ENCODE measurements at places on chromosomes 5 and 9. TPM values are rescaled to one million over a fixed set of nuclear protein-coding genes. Genes with fewer than 3 reads are reported as not detected.
A peak's percentile ranks its signal among the peaks of the same experiment; 100 is the strongest.

The SLC12A7 gene
- 40.0 TPM for polyA plus RNA-seq

The NREP gene
- polyA plus RNA-seq: 10.7 TPM

The TEX53 gene
- not detected for polyA plus RNA-seq

The CCL21 gene
- 12.1 TPM for polyA plus RNA-seq

The RASGEF1C gene
- 0.38 TPM for polyA plus RNA-seq

The PPP1R26 gene
- polyA plus RNA-seq: 12.9 TPM

The TICAM2 gene
- polyA plus RNA-seq: 1.4 TPM

The COL15A1 gene
- 7.0 TPM for polyA plus RNA-seq

The HTR4 gene
- polyA plus RNA-seq: not detected

DNA sequence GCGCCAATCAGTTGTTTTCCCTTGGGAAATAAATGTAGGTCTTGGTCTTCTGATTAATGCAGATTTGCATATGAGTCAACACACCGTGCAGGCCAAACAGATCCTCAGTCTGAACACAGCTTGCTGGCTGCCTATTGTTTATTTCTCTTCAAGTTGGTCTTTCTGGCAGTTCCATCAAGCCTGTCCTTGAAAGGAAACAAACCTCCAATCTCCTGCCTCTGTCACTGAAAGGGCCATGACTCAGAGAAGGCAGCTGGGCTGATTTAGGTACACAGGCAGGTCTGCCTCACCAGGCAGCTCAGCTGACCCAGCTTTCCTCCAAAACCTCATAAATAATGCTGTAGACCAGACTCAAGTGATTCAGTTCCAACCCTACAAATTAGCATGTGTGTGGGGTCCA is 175.9 kb downstream of the MAN2A1 start:
- no peak for DNase-seq
- H3K27me3 ChIP-seq: no peaks in the 10 kb centered on the region
- H3K4me1 ChIP-seq: no peaks in the 10 kb centered on the region
- H3K27ac ChIP-seq: peak overlapping the region; percentile 29
- H3K4me3 ChIP-seq: no peak overlapping the region
- no peaks in the 10 kb centered on the region for H3K36me3 ChIP-seq

- H3K27ac ChIP-seq: no peak overlapping the region
- no peaks in the 10 kb centered on the region for H3K36me3 ChIP-seq
- no peak overlapping the region for H3K4me3 ChIP-seq
- no peaks in the 10 kb centered on the region for H3K27me3 ChIP-seq
- no peak for DNase-seq
- no peaks in the 10 kb centered on the region for H3K4me1 ChIP-seq
These were observed 80.7 kb downstream of the NRG2 start for GRCh38 chr5:139962445-139962844.

DNA sequence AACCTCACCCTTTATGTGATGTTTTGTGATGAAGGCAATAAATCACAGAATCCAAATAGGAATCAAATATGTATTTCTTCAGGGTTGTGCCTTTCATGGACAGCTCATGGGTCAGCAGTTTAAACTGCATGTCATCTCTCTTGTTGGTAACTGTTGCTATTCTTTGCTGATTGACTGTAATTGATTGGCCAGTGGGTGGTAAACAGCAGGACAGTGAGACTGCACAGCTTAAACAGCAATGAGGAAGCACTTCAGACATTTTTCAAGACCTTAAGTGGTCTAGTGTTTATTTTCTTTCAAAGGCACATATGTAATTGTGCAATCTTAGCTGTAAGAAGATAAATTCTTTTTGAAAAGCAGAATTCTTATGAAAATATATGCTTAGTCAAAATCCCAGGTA is 260.5 kb downstream of the COX7C start:
- no peaks in the 10 kb centered on the region for H3K4me1 ChIP-seq
- no peaks in the 10 kb centered on the region for H3K36me3 ChIP-seq
- no peaks in the 10 kb centered on the region for H3K27me3 ChIP-seq
- no peak overlapping the region for H3K27ac ChIP-seq

GRCh38 chr9:123528501-123528900 is 172.5 kb downstream of the CRB2 start:
- no peaks in the 10 kb centered on the region for H3K4me1 ChIP-seq
- H3K27me3 ChIP-seq: no peaks in the 10 kb centered on the region
- no peak overlapping the region for H3K27ac ChIP-seq
- no peak overlapping the region for H3K4me3 ChIP-seq
- DNase-seq: no peak
- no peaks in the 10 kb centered on the region for H3K36me3 ChIP-seq

DNA sequence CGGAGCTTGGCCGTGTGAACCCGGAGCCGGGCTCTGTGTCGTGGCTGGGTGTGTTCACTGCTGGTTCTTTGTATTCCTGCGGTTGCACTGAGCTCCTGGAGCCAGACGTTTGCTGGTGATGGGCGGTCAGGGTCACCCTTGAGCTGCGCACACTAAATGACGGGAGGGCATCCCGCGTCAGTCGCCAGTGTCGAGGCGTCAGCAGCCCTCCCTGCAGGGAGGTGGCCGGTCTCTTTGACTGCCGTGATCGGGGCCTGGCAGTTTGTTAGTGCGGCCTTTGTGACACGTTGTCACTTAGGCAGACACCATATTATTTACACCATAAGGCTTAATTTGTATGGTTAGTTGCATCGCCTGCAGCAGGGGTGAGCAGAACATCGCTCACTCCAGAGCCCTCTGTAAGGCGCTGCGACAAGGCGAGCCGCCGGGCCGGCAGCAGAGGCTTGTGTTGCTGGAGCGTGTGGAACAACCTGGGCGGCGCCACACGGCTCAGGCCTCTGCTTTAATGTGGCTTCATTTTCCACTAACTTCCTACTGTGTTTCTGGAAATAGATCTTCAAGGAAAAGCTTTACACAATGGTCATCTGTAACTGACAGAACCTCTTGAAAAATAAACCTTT is 8.3 kb downstream of the NDUFS6 start:
- peaks cover 3% of the 10 kb centered on the region for H3K36me3 ChIP-seq
- DNase-seq: no peak
- no peak overlapping the region for H3K27ac ChIP-seq
- no peaks in the 10 kb centered on the region for H3K4me1 ChIP-seq
- no peaks in the 10 kb centered on the region for H3K27me3 ChIP-seq

GRCh38 chr5:66238435-66238834 is 94.3 kb downstream of the SREK1 start:
- no peak overlapping the region for H3K4me3 ChIP-seq
- H3K36me3 ChIP-seq: no peaks in the 10 kb centered on the region
- H3K4me1 ChIP-seq: no peaks in the 10 kb centered on the region
- no peak overlapping the region for H3K27ac ChIP-seq
- no peak for DNase-seq
- no peaks in the 10 kb centered on the region for H3K27me3 ChIP-seq

- H3K27ac ChIP-seq: peak overlapping the region; percentile 64
- peaks cover 9% of the 10 kb centered on the region for H3K4me1 ChIP-seq
- no peaks in the 10 kb centered on the region for H3K27me3 ChIP-seq
- no peak for DNase-seq
These were observed 18.5 kb upstream of the KIF12 start for GRCh38 chr9:114117614-114117995.

DNA sequence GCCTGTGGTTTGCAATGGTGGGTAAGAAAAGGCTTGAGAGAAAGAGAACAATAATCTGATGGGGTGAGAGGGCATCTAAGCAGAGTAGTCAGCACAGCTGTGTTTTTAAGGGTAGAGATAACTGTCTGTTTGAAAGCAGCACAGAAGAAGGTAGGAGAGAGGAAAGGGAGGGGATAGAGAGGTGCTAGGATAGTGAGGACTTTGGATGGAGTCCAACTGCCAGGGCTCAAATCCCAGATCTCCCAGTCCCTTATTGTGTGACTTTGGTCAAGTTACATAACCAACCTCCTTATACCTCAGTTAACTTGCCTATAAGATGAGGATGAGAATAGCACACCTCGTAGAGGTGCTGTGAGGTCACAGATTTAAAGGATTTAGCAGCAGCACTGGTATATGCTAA is 55.6 kb downstream of the GPR21 start:
- no peak for DNase-seq
- peaks cover 9% of the 10 kb centered on the region for H3K36me3 ChIP-seq
- H3K27me3 ChIP-seq: no peaks in the 10 kb centered on the region
- H3K4me3 ChIP-seq: no peak overlapping the region
- no peak overlapping the region for H3K27ac ChIP-seq

DNA sequence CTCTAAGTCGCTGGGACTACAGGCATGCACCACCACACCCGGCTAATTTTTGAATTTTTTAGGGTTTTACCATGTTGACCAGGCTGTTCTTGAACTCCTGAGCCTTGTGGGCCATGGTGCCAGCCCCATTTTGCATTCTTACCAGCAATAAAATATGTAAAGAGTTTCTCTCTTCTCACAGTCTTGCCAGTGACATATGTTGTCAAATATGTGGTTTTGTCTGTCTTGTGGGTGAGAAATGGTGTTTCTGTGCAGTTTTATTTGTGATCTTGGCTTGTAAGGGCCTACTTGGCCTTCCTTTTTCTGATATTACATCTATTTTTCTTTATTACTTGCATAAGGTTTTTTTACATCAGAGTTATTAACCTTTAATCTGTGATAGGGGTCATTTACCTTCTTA is 47.1 kb downstream of the SPIN1 start:
- no peaks in the 10 kb centered on the region for H3K27me3 ChIP-seq
- peaks cover 4% of the 10 kb centered on the region for H3K4me1 ChIP-seq
- H3K27ac ChIP-seq: no peak overlapping the region
- no peaks in the 10 kb centered on the region for H3K36me3 ChIP-seq
- H3K4me3 ChIP-seq: no peak overlapping the region
- no peak for DNase-seq

GRCh38 chr9:99678566-99678965 is 143.1 kb upstream of the NR4A3 start:
- no peaks in the 10 kb centered on the region for H3K4me1 ChIP-seq
- no peaks in the 10 kb centered on the region for H3K27me3 ChIP-seq
- no peaks in the 10 kb centered on the region for H3K36me3 ChIP-seq
- H3K27ac ChIP-seq: no peak overlapping the region
- H3K4me3 ChIP-seq: no peak overlapping the region
- no peak for DNase-seq

- no peak for DNase-seq
- H3K27ac ChIP-seq: no peak overlapping the region
- H3K27me3 ChIP-seq: no peaks in the 10 kb centered on the region
- H3K4me1 ChIP-seq: no peaks in the 10 kb centered on the region
- H3K36me3 ChIP-seq: no peaks in the 10 kb centered on the region
- H3K4me3 ChIP-seq: no peak overlapping the region
These were observed 19.3 kb upstream of the TOR2A start for GRCh38 chr9:127754099-127755060.

GRCh38 chr9:71487061-71487460 is 281.3 kb downstream of the CEMIP2 start:
- no peaks in the 10 kb centered on the region for H3K4me1 ChIP-seq

DNA sequence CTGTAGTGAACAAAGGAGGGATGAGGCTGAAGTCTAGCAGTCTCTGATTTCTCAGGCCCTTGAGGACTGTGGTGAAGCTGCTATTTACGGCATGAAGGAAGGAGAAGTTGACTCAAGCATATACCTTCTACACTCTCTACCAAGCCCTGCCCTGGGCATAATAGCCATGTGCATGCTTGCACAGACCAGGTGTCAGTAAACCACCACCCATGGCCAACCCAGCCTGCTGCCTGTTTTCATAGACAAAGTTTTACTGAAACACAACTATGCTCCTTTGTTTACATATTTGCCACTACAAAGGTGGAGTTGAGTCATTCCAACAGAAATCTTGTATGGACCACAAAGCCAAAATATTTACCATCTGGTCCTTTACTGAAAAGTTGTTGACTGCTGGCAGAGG is 126.9 kb downstream of the PAPPA start:
- H3K4me1 ChIP-seq: no peaks in the 10 kb centered on the region
- no peaks in the 10 kb centered on the region for H3K36me3 ChIP-seq
- no peak overlapping the region for H3K27ac ChIP-seq
- no peak for DNase-seq
- no peak overlapping the region for H3K4me3 ChIP-seq

DNA sequence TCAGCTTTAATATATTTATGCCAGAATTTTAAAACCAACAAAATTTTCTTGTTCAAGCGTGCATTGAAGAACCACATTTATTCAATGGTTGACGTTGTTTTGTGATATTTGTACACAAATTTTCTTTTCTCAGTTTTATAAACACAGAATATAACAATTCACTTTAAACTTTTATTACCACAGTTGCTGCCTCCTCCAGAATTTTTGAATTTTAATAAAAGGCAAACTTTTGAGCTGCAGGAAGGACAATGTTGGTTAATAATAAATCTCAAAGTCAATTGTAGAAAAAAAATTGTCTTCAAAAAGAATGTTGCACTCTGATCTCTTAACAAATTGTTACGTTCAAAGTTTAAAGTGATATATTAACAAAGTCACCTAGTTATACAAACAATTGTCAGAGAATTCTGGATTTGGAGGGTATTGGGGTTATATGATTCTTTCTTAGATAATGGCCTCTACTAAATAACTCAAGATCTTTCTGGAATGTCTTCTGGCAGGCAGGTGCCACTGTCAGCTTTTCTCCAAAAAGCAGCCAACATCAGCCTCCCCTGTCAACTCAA is 60.5 kb downstream of the BAAT start:
- no peaks in the 10 kb centered on the region for H3K27me3 ChIP-seq
- no peaks in the 10 kb centered on the region for H3K36me3 ChIP-seq
- peaks cover 30% of the 10 kb centered on the region for H3K4me1 ChIP-seq
- no peak overlapping the region for H3K27ac ChIP-seq
- DNase-seq: no peak

- no peaks in the 10 kb centered on the region for H3K36me3 ChIP-seq
- no peaks in the 10 kb centered on the region for H3K4me1 ChIP-seq
- no peak overlapping the region for H3K4me3 ChIP-seq
- no peaks in the 10 kb centered on the region for H3K27me3 ChIP-seq
These were observed 109.9 kb downstream of the RFX3 start for GRCh38 chr9:3415906-3416305.

GRCh38 chr9:1717882-1718281 is 297.3 kb upstream of the SMARCA2 start:
- H3K4me3 ChIP-seq: no peak overlapping the region
- no peak overlapping the region for H3K27ac ChIP-seq
- H3K4me1 ChIP-seq: no peaks in the 10 kb centered on the region

GRCh38 chr5:14201325-14202045 is 58.3 kb downstream of the TRIO start:
- H3K36me3 ChIP-seq: no peaks in the 10 kb centered on the region
- no peaks in the 10 kb centered on the region for H3K27me3 ChIP-seq
- DNase-seq: no peak
- no peak overlapping the region for H3K4me3 ChIP-seq
- no peak overlapping the region for H3K27ac ChIP-seq
- no peaks in the 10 kb centered on the region for H3K4me1 ChIP-seq

- no peaks in the 10 kb centered on the region for H3K4me1 ChIP-seq
- DNase-seq: no peak
- no peak overlapping the region for H3K27ac ChIP-seq
- H3K27me3 ChIP-seq: no peaks in the 10 kb centered on the region
These were observed 89.0 kb downstream of the DRD1 start for GRCh38 chr5:175354964-175355363.

DNA sequence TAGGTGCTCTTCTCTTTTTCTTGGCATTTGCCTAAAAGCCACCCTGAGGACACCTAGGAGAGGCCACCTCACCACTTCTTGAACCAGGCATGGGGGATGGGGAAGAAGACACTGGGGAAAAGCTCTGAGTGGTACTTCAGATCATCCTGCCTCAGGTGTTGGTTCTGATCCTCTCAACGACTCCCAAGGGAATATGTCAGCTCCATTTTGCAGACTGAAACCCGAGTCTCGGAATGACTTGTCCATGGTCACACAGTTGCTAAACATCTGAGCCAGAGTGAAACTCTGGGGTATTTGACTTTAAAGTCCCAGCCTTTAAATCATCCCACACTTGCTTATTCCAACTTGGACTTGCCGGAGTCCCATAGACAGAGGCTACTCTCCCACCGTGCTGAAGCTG is 120.6 kb upstream of the GABRP start:
- H3K4me1 ChIP-seq: no peaks in the 10 kb centered on the region
- H3K27me3 ChIP-seq: peaks cover 6% of the 10 kb centered on the region
- no peak overlapping the region for H3K27ac ChIP-seq
- DNase-seq: no peak
- no peak overlapping the region for H3K4me3 ChIP-seq
- no peaks in the 10 kb centered on the region for H3K36me3 ChIP-seq
